ENCODE measurements at places on chromosomes 12 and 14. TPM values are rescaled to one million over a fixed set of nuclear protein-coding genes. Genes with fewer than 3 reads are reported as not detected.

FCF1 gene
- 52.7 TPM for total RNA-seq

ADCY6 gene
- 12.2 TPM for total RNA-seq

RNASE4 gene
- total RNA-seq = 6.5 TPM

LRRIQ1 gene
- 1.0 TPM for total RNA-seq

GUCY2C gene
- total RNA-seq = 0.03 TPM

EGLN3 gene
- 5.3 TPM for total RNA-seq

AQP6 gene
- 0.02 TPM for total RNA-seq

ALG10B gene
- 5.0 TPM for total RNA-seq

NOP9 gene
- total RNA-seq = 13.6 TPM

ASIC1 gene
- total RNA-seq = 4.2 TPM

SNRPF gene
- total RNA-seq = 197 TPM

OVCH1 gene
- not detected for total RNA-seq

IL22 gene
- total RNA-seq = not detected

KLHDC1 gene
- total RNA-seq = 0.41 TPM

SIRT4 gene
- 0.65 TPM for total RNA-seq

Data from A549 treated with dexamethasone at 1 μM for 4 hours (cell line).